CD4-positive, alpha-beta memory T cell (primary cell): ENCODE measurements at places on chromosomes 3 and 15.
A peak's percentile ranks its signal among the peaks of the same experiment; 100 is the strongest.

DNA sequence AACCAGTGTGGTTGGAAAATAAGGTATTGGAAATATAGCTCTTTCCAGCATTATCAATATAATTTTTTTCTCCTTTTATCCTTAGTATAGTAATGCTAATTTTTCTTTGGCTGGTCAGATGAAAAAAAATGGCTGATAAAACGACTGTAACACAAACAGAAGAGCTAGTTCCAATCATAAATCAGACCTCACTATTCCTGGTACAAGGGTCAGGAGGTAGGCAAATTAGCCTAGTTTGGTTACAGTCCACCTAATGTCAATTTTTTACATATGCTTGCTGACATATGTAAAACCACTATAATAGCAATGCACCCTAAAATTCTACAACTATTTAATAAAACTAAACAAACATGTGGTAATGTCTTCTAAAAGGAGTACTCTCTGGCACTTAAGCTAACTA is 19.9 kb upstream of the VPS39 start:
- no peak for DNase-seq

- DNase-seq: no peak
Observed at GRCh38 chr3:180827171-180827570, 85.3 kb upstream of the FXR1 start.

- peak; percentile 74 for DNase-seq
Observed at GRCh38 chr3:15629860-15630597, 28.5 kb downstream of the BTD start.

- DNase-seq: peak; percentile 51
Observed at GRCh38 chr3:18758047-18758704, 333.0 kb upstream of the SATB1 start.

- DNase-seq: no peak
Observed at GRCh38 chr3:64449026-64449425, 223.8 kb upstream of the PRICKLE2 start.

DNA sequence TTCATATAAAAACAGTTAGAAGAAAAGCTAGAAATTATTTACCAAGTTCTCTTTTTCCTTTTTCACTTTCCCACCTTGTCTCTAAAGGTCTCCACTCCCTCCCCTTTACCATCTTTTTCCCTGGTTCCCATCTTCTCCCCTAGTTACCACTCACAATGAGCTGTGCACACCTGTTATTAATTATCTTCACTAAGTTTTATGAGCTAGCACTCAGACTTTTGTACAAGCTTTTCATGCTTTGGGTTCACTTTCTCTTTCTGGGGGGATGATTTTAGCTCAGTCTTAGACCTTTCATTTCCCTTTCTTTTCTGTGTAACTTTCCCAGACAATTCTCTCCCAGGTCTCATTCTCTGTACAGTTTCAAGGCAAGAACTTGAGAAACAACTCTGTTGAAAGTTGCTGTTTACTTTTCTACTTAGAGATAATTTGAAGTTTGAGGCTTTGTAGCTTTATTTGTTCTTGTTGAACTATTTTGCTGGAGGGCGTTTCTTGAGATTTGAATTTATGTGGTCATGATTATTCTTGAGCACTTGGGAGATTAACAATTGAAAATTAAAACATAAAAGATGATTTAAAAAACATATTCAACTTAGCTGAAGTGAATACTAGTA is 24.0 kb upstream of the AADAC start:
- DNase-seq: no peak

DNA sequence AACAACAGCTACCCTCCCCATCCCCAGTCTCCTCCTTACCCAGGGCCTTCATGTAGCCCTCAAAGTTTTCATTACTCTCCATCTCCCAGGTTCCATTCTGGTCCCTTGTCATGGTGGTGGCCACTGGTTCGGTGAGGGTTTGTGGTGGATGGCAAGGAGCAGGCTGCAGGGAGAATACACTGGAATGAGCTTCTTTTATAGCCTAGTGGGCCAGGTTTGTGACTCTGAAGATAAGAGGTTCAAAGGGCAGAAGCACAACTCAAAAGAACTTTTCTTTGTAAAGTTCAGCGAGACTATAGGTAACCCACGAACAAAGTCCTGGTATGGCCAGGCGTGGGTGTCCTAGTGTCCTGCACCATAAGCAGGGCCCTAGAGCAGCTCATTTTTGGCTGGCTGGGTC is at the start of gene RBP2:
Gene RBP2, minus strand, starts transcription at position 169 of the 400 bp plus-strand sequence. Its CDS starts 57 bp downstream, at position 112.
- DNase-seq: no peak

DNA sequence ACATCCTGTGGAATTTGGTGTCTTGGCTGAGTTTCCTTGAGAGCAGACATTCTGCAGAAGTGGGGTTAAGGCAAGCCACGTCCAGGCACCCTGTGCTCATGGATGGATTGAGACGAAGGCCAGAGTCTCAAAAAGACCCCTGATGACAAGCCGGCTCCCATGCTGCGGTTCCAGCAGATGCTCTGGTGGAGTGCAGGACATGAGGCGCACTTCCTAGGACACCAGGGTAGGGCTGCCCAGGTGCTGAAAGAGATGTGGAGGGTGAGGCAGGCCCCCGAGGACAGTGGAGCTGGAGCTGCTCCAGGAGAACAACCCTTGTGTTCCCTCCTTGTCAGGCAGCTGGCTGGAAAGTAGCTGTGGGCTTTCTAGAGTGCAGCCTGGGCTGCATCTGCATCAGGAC is 81.0 kb downstream of the ASB7 start:
- DNase-seq: no peak

- no peak for DNase-seq
Observed at GRCh38 chr15:68211656-68212320, 6.7 kb upstream of the CALML4 start.

GRCh38 chr3:162353414-162353813 is 856.8 kb downstream of the OTOL1 start:
- no peak for DNase-seq

- no peak for DNase-seq
Observed at GRCh38 chr3:42265059-42265991, 660 bp downstream of the CCK start.

DNA sequence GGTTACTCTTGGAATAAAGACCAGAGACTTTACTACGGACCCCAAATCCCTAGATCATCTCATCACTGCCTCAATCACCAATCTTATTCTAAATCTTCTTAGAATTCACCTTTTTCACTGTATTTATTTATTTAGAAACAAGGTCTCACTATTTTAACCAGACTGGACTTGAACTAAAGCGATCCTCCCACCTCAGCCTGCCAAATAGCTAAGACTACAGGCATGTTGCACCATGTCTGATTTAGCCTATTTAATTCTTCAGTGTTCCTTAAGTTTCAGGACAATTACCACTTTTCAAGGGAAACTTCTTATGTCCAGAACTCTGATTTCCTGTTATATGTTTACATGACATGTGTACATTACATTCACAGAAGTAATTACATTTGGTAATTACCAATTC is 238.0 kb upstream of the COL8A1 start:
- no peak for DNase-seq

DNA sequence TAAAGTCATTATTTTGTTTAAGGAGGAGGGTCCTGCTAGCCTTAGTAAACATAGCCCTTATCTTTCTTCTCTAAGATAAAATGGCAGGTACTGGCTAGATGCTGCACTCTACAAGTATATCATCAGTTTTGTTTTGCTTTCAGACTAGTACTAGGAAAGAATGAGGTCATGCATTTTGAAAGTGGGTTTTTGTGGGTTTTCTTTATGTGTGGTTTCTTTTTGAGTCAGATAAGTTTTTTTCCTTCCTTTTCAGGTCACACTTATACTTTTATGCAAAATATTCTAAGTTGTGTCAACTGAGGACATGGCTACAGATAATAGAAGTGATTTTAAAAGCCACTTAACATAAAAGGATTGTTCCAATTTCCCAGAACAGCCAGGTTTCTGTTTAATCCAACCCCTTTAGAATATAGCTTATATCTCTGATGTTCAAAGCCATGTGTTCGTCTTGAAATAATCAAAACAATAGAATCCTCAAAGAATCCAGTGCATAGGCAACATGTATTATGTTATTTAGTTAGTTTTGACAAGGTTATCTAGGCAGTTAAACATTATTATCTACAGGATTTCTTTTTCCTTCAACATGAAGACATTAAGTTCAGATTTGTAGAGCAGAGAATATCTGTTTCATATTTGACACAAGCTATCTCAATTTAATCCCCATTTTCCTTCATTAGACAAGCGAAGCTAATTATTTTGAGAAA is 406.2 kb downstream of the RBMS3 start:
- no peak for DNase-seq

GRCh38 chr15:38885001-38885400 is 320.4 kb upstream of the RASGRP1 start:
- DNase-seq: no peak

DNA sequence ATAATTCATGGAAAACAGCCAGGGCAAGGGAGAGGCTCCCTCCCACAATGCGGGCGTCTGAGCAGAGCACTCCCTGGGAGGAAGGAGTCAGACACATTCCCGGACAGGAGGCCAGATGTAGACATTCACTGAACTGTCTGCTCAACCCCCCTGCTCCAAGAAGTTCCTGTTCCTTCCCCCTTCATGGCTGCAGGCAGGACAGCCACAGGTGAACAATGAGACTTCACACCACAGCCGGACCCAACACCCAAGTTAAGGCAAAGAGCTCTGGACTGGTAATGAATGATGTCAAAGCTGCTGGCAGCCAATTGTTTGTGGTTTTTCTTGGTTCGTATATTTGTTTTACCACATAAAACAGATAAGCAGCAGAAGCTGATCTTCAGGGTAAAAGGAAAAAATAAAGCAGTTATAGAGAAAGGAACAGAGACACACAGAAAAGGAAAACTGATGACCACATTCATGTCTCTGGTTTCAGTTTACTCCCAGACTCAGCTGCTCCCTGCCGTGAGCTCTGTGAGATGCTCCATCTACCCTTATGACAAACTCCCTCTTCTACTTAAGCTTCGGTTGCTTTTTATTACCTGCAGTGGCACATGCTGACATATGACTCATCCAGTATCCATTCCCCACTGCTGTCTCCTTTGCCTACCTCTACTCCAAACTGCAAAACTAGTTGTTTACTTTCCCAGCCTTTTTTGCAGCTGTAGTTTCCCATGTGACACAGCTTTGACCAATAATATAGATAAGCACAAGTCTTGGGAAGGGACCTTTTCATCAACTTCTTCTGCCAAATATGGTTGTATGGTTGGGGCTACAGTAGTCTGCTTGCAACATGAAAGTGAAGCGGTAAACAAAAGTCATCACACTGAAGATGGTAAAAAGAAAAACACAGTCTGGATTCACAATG is 33.1 kb downstream of the DZIP1L start:
- DNase-seq: no peak
